Calu3 (cell line): ENCODE measurements at places on chromosomes 2 and 18. TPM values are rescaled to one million over a fixed set of nuclear protein-coding genes. Genes with fewer than 3 reads are reported as not detected.

The FIGN gene
- 8.4 and 9.1 TPM in 2 replicates for total RNA-seq

The COL3A1 gene
- total RNA-seq: not detected in 2 replicates

DNA sequence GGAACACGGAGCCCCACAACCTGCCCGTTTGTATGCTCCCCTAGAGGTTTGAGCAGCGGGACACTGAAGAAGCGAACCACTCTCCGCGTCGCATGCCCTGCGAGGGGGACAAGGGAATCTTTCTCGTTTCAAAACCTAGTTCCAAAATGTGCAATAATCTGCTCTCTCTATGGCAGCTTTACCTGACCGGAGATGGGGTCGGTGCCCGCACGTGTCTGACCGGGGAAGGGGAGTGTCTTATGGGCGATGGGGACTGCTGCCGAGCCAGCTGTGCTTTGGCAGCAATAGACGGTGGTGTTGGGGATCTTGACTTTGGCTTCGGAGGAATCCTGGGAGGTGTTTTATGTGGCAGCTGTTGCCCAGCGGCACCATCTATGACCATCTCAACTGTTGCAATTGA is 7.9 kb downstream of the TTN start:
- H3K27me3 ChIP-seq: no peaks in the 10 kb centered on the region
- no peaks in the 10 kb centered on the region for H3K36me3 ChIP-seq
- no peak overlapping the region for H3K27ac ChIP-seq
- no peak for DNase-seq

- no peaks in the 10 kb centered on the region for H3K27me3 ChIP-seq
- H3K36me3 ChIP-seq: peaks cover 8% of the 10 kb centered on the region
- no peaks in the 10 kb centered on the region for H3K4me1 ChIP-seq
- no peak overlapping the region for H3K4me3 ChIP-seq
Measured at GRCh38 chr2:64914735-64915509, 74.3 kb upstream of the SLC1A4 start.

- no peaks in the 10 kb centered on the region for H3K4me1 ChIP-seq
- DNase-seq: no peak
- H3K36me3 ChIP-seq: no peaks in the 10 kb centered on the region
- H3K27me3 ChIP-seq: peaks cover 56% of the 10 kb centered on the region
- H3K27ac ChIP-seq: no peak overlapping the region
- H3K4me3 ChIP-seq: no peak overlapping the region
Measured at GRCh38 chr2:18062892-18063291, 184.4 kb downstream of the KCNS3 start.

DNA sequence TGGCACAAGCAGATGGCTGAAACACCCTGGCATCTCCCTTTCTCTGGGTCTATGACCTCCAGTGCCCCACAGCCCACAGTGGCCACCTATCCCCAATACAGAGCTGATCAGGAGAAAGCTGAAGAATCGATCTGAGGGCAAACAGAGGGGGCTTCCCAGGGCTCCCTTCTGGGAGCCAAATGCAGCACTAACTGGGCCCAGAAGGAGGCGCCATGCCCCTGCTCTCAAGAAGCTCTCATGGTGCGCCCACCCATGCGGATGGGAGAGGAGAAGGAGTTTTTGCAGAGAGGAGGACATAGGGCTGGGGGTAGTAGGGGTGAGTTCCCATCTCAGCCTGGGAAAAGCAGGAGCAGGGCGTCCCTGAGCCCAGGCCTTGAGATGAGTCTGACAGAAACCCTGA is 787.3 kb upstream of the RAB6C start:
- peaks cover 57% of the 10 kb centered on the region for H3K4me1 ChIP-seq
- H3K36me3 ChIP-seq: no peaks in the 10 kb centered on the region
- H3K4me3 ChIP-seq: no peak overlapping the region
- no peak overlapping the region for H3K27ac ChIP-seq
